ENCODE measurements at places on chromosomes 2 and 18. TPM values are rescaled to one million over a fixed set of nuclear protein-coding genes. Genes with fewer than 3 reads are reported as not detected.

The AQP12A gene
- total RNA-seq = not detected

The SPC25 gene
- total RNA-seq = 25.2 TPM

DNA sequence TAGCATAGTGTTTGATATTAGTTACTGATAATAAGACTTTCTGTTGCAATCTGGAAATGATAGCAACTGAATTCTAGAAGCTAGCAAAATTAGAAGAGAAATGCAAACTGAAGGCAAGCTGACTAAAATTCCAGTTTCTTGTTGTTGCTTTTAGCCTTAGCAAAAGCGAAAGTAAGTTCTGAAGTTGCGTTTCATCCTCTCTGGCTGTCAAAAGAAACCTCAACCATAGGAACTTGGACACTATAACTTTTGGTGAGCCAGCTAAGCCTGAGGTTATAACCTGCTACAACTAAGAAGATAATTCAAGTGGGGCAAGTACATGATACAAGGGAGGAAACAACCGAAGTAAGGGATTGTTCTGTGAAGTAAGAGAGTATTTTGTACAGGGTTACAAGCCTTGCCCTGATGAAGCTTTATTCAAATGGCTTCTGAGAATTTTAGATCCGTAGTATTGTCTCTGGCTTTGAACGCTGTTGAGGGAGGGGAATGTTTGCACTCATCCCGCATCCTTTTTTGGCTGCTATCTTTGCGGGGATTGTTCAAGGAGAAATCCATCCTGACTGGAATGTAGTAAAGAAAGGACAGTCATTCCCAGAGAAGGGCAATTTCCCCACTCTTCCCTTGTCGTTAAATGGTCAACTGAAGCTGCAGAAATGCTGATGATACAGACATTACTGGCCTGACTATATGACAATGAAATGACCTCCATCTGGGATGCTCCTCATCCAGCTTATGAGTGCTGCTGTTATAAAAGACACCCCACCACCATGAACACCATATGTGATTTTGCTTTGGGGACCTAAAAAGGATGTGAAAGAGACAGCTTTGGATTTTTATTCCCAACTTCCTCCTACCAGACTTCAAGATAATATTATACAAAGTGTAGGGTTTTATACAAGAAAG lies 7.0 kb upstream of the TMX3 start:
- DNase-seq = peak; percentile 18

DNA sequence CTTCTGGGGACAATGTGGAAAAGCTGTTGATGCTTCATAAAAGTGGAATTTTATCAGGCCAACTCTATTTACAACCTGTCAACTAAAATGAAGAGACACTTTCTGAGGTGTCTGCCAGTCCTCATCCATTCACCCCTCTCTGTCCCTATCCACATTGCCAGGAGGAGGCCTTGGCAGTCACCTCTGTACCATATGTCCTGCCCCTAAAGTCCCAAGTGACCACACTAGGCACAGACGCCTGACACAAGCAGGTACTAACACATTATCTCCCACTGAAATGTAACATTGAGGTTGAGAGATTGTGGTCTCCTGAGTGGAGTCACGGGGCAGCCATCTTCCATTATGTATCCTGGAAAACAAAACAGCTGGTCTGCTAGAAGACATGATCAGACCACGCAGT lies 71.4 kb downstream of the OSBPL1A start:
- no peak for DNase-seq

- DNase-seq = no peak
Measured at GRCh38 chr2:201070948-201071478, 458 bp downstream of the HYCC2 start.

DNA sequence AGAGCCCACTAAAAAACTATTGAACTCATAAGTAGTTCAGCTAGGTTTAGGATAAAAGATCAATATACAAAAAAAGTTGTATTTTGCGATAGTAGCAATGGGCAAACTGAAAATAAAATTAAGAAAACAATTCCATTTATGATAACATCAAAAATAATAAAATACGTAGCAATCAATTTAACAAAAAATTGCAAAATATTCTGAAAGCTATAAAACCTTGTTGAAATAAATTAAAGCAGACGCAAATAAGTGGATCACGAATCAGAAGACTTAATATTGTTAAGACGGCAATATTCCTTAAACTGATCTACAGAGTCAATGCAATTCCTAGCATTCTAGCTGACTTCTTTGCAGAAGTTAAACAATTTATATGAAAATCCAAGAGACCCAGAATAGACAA lies 24.5 kb downstream of the ABCB11 start:
- DNase-seq = no peak

DNA sequence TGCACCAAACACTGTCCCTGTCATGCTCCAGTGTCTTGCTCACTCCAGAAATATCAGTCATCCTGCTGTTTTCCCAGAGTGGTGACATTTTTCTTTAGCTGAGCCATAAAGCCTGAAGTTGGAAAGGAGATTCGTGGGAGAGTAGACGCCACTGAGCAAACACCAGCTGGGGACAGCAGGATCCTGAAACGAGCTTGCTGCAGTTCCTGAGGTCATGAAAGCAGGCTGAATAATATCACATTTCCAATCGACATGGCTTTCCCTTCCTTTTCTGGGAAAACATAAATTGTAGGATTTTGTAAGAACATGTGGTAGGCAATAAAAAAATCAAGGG lies 276.4 kb downstream of the CDCA7 start:
- no peak for DNase-seq
